ENCODE measurements at places on chromosomes 1 and 21.
A peak's percentile ranks its signal among the peaks of the same experiment; 100 is the strongest.

DNA sequence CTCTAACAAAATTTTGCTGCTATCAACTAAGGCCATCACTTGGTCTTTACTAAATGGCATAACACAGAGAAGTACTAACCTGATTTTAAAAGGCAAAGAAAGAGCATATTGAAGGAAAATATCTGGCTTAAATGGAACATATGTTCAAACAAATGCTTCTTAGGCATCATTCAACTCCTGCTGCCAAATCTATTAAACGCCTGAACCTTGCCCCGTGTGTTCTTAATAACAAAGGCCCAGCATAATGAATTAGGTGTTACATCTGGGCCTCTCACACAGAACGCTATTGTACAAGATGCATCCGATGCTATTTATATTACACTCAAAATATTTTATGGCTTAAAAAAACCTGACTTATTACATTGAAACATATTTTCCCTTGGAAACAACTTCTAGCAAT, 48.4 kb downstream of the B3GALNT2 start:
- DNase-seq: no peak

DNA sequence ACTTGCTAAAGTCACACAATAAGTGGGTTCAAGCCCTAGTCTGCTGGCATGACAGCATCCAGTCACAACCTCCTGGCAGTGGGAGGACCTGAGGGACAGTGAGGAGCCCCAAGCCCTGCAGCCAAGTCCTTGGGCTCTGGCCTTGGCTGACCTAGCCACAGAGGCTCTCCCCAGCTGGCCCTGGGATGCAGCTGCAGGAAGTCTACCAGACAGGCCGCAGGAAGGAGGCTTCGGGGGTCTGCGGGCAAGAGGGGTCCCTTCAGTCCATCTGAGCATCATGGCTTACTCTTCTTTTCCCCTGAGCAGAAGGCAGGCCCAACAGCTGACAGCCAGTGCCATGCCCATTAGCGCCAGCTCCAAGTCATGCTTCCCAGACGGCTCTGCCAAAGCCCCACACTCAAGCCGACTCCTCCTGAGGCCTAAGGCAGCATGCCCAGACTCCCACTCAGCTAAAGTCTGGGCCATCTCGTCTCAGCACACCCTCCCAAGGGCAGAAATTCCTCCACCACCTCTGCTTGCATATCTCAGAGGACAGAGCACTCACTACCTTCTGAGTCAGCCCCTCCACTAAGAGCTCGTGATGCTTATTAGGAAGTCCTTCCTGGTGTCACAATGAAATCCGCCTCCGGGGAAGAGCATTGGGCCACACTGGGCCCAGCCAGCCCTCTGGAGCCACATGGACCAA, 20.1 kb downstream of the SLC1A7 start:
- no peak for DNase-seq

DNA sequence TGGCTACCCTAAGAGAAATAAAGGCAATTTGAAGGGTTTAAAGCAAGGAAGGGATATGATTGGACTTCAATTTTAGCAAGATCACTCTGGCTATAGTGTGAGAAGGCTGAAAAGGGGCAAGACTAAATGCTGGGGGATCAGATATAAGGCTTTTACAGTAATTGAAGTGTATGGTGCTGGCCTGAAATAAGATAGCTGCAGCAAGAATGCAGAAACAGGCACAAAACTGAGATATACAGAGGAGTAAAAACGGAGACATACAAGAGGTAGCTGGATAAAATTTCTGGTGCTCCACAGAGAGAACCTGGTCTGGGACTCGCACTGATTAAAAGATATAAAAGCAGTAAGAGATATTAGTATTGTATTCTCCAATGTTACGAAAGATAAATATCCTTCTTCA, 92.0 kb downstream of the DENND1B start:
- no peak for DNase-seq

DNA sequence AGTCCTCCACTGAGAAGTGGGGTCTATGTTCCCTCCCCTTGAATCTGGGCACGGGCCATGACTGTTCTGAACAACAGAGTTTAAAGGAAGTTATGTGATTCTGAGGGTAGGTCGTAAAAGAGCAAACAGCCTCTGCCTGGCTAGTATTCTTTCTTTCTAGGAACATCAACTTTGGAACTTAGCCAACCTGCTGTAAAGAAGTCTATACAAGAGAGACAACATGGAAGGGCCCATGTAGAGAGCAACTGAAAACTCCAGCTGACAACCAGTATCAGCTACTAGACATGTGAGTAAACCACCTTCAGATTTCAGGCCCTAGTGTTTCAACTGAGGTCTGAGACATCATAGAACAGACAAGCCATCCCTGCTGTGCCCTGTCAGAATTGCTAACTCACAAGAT, 7.5 kb downstream of the SELENOF start:
- no peak for DNase-seq

DNA sequence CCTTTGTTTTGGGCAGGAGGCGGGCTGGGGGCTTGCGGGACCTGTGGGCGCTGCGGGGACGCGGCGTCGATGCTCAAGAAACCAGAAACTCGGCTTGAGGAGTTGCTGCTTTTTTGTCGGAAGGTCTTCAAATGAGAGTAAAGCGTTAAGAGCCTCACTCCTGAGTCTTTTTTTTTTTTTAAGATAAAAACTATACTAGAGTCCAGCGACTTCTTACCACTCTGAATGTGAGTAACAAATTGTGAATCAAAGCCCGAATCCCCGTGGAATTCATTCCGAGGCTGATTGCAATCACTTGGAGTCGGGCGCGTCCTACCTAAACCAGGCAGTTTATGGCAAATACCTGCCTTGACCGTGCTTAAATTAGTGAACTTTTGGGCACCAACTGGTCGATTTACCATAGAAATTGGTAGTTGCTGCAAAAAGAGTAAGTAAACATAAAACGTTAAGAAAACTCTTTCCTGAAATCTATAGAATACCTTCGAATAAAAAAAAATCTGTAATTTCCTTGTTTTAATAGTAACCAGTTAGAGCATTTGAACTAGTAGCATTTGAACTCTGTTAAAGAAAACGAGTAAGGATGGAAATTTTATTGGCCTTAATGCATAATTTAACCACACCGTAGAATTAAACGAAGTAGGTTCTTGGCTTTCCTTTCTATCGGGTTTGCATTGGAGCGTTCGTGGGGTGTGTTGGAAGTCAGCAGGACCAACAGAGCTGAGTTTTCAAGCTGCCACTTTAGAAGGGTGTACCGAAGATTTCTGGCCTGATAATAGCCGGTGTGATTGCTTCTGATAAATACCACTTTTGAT, 769 bp downstream of the GPSM2 start:
- DNase-seq: peak; percentile 41

DNA sequence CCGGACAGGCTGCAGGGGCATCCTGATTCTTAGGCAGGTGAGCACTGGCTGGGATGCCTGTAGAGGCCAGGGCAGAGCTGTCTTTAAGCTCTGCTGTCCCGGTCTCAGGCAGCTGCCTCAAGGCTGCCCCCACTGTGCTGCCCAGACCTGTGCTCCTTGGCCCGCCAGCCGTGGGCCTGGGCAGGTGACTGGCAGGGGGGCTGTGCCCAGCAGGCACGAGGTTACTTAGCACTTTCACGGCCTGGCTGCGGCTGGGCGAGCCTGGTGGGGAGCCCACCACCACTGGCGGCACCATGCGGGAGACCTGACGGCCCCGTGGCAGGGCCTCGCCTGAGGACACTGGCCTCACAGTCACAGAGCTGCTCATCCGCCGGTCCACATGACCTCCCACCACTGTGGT, 8.2 kb downstream of the CRYBG2 start:
- DNase-seq: no peak

DNA sequence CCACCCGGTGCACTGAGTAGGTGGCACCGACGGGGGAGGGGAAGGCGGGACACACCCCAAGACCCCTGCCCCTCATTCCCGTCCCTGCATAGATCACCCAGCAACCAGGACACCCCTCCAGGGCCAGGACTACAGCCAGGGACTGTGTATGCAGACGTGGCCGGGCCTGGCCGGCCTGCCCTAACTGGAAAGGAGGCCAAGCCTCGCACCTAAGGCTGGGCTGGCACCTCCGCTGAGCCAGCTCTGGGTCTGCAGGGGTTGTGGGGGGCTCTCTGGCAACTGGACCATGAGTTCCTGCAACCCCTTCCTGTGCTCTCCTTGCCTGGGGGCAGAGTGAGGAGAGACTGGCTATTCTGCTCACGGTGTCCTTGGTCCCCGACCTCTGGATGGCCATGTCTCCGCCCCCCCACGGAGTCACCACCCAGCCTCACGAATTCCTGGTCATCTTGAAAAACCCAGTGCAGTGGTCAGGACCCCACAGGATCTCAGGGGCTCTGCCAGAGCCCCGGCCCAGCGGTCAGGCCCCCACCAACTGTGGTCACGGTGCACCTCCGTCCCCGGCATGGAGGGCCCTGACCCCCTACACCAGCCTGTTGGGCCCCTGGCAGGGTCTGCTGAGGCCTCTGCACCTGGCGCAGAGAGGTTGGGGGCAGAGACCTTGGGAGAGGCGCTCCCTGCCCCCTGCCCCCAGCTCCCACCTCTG, 1.1 kb upstream of the FNDC10 start:
- DNase-seq: no peak

GRCh38 chr21:41338455-41338854, 21.9 kb downstream of the FAM3B start:
- no peak for DNase-seq

DNA sequence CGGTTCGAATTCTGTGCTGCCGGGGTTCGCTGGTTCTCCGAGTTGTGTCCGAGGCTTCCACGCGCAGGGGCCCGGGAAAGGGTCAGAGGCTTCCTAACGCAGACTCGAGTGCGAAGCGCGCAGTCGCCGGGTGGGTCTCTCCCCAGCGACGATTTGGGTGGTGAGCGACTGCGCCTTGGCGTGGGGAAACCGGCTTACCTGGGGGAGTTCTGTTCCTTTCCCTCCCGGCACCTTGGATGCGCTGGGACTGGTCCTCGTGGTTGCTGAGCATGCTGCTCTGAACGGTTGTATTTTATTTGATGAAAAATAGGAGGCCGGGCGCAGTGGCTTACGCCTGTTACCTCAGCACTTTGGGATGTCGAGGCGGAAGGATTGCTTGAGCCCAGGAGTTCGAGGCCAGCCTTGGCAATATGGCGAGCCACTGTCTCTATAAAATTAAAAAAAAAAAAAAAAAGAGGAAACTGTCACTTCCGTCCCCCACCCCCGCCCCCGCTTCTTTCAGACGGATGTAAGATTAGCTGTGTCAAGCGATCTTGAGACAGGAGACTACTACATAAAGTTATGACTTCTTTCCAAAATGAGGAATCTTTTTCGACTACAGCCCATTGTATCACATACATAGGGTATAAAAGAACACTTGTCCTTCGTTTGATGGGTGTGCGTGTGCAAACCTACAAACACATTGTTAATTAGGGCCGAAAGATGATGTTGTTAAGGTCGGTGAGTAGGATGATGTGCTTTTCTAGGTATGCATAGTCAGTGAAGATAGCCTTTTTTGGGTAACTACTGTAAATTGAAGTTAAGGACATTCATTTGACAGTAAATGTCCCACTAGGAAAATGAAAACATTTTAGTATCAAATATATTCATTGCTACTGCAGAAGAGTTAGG, at the start of gene CCDC18:
Gene CCDC18 (plus strand): TSS at position 2 of the 891 bp plus-strand sequence. CDS start 2,638 bp downstream, outside the sequence.
- DNase-seq: no peak

GRCh38 chr1:185291652-185292051, 25.4 kb downstream of the IVNS1ABP start:
- no peak for DNase-seq
